ENCODE measurements at places on chromosomes 12 and 14. TPM values are rescaled to one million over a fixed set of nuclear protein-coding genes. Genes with fewer than 3 reads are reported as not detected.

Gene EXD2
- total RNA-seq = 6.2 TPM

Gene TMTC2
- total RNA-seq = 1.9 TPM

- DNase-seq = no peak
Observed at GRCh38 chr14:80669426-80669825, 272.1 kb downstream of the CEP128 start.

- DNase-seq = no peak
Observed at GRCh38 chr14:74400031-74400685, 25.9 kb downstream of the SYNDIG1L start.

GRCh38 chr12:7060353-7060954 lies at the start of gene C1S:
TSS of gene C1S (plus strand) at chr12:7060718. CDS start at chr12:7061913, 1,195 bp downstream.
- no peak for DNase-seq

DNA sequence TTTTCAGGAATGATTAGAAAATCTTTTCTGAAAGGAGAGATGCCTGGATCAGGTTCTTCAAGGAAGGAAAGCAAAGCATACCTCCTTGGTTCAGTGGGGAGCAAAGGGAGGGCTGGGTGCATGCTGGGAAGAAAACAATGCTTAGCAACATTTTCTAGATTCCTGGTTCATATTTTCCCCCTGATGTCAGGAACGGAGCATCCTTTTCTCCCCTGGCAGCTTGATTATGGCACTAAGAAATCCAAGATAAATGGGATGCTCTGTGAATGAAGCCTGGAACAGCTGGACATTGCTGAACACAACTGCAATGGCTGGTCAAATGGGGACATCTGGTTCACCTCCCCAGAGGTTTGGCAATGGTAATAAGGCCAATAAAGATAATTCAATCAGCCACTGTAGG lies 50.9 kb downstream of the KCNA5 start:
- DNase-seq = no peak
